ENCODE measurements at places on chromosomes 6 and 20. TPM values are rescaled to one million over a fixed set of nuclear protein-coding genes. Genes with fewer than 3 reads are reported as not detected.

- no peak for DNase-seq
Measured at GRCh38 chr6:87558446-87558845, 31.3 kb downstream of the RARS2 start.

DNA sequence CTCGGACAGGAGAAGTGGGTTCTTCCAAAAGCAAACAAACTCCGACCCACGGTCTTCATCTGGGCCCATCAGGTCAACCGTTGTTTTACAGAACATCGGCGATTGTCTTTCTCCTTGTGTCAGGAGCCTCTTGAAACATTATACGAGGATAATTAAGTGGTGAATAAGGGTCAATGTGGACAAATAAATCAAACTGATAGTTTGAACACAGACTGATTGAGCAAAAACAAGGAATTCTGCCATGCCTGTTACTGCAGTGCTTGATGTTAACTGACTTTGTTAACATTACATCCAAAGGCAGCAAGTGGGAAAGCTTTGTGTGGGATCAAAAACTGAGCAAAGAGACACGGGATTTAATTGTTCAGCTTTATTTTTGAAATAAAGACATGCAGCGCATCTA lies 101.1 kb upstream of the IFNGR1 start:
- no peak for DNase-seq

DNA sequence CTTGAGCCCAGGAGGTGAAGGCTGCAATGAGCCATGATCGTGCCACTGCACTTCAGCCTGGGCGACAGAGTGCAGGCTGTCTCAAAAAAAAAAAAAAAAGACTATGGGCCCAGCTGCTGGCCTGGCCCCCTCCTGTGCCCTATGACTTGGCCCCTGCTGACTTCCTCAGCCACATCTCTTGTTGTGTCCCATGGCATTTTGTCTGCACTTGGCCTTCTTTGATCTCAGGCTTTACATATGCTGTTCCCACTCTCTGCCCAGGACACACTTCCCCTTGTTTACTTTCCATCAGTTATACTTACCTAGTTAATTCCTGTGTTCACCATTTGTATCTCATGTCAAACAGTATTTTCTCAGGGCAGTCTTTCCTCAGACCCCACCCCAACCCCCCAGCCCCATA lies 44.5 kb downstream of the RPRD1B start:
- DNase-seq, result no peak

GRCh38 chr6:35496036-35496840 lies 641 bp downstream of the TEAD3 start:
- no peak for DNase-seq

DNA sequence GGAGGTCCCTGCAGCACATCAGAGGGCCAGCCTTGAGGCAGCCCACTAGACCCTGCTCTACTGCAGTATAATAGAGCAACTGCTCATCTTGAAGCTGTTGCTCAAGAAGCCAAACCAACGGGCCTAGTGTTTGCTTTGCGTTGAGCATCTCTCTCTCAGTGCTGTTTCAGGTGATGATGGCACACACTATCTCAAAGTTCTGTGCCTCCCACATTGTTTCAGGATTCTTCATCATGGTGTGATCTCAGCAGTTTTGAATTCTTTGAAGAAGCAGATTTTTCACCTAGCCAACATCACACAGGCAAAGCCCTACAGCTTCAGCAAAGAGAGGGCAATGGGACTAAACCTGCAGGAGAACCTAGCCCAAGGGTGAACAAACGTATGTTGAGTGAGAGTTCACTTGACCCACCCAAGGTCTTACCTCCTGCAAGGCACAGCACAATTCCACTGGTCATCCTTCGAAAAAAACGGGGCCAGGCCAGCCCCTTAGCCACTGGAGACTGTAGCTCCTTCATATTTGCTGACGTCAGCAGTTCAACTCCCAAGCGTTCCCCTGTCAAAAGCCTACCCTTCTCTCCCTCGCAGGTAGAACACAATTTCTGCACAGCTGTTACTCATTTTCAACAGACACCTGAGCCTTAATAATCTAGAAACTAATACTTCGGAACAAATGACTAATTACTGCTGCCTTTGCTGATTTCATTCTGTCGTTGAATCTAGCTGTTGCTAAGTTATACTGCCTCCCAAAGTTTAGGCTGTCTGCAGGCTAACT lies 15.8 kb downstream of the MYB start:
- no peak for DNase-seq

GRCh38 chr6:112237595-112237994 lies 16.8 kb downstream of the LAMA4 start:
- no peak for DNase-seq

DNA sequence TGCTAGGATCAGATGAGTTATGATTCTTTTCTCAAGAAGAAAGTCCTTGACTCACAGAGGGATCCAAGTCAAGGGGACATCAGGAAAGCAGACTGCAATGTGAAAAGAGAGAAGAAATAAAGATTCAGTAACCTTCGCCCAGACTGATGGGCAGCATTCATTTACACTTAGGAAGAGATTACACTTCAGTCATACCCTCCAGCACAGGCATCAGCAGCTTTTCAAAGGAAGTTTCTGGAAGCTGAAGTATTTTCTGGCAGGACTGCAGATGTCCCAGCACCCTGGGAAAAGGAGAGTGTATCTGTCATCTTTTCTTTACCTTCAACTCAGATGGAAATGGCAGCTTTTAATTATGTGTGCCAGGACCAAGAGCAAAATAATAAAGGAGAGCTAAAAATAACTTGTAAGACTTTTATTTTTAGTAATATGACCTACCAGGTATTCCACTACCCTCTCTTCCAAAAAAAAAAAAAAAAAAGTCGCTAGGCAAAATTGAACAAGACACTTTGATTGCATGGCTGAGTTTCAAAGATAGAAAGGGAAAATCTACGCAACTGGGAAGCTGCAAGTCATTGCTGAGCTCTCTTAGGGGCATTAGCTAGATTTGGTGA lies 712.1 kb downstream of the EPM2A start:
- DNase-seq, result no peak

GRCh38 chr20:62234339-62234738 lies 4.0 kb upstream of the OSBPL2 start:
- DNase-seq, result no peak

- DNase-seq, result no peak
Measured at GRCh38 chr6:135002974-135003703, 51.5 kb downstream of the HBS1L start.

- no peak for DNase-seq
Measured at GRCh38 chr6:35691027-35691824, 2.5 kb upstream of the FKBP5 start.

VSX1 gene
- not detected for polyA plus RNA-seq

CHRNA4 gene
- 24.5 TPM for polyA plus RNA-seq

ESR1 gene
- 1.2 TPM for polyA plus RNA-seq

GSTA3 gene
- 0.52 TPM for polyA plus RNA-seq

All from left renal pelvis (tissue), 4 donors.